ENCODE measurements at places on chromosomes 5 and 9. TPM values are rescaled to one million over a fixed set of nuclear protein-coding genes. Genes with fewer than 3 reads are reported as not detected.

The PCDHGA2 gene
- total RNA-seq: 7.0 TPM

The LCN2 gene
- total RNA-seq: not detected

The LECT2 gene
- not detected for total RNA-seq

The CNTLN gene
- total RNA-seq: 9.6 TPM

The OR1Q1 gene
- total RNA-seq: not detected

The SHOC1 gene
- total RNA-seq: not detected

The ANKRD18A gene
- total RNA-seq: not detected

The MSANTD3 gene
- 70.5 TPM for total RNA-seq

The DPYSL3 gene
- 191 TPM for total RNA-seq

The FIBCD1 gene
- 15.6 TPM for total RNA-seq

The C7 gene
- not detected for total RNA-seq

The FKTN gene
- total RNA-seq: 21.0 TPM

The C5orf58 gene
- not detected for total RNA-seq

The OLFML2A gene
- 43.6 TPM for total RNA-seq

The TIFAB gene
- not detected for total RNA-seq

The ANKRD33B gene
- total RNA-seq: 0.36 TPM

The NDUFB6 gene
- 180 TPM for total RNA-seq

The PKN3 gene
- total RNA-seq: 6.6 TPM

The GTF3C4 gene
- total RNA-seq: 11.5 TPM

The DDX46 gene
- total RNA-seq: 28.0 TPM

The RAD23B gene
- 122 TPM for total RNA-seq

The TMEM167A gene
- total RNA-seq: 145 TPM

The CRHBP gene
- total RNA-seq: 0.29 TPM

The SHISAL2B gene
- not detected for total RNA-seq

The MELK gene
- 121 TPM for total RNA-seq

The CDKN2A gene
- 592 TPM for total RNA-seq

The GNA14 gene
- not detected for total RNA-seq

The SEMA6A gene
- total RNA-seq: 0.12 TPM

The MAN1B1 gene
- total RNA-seq: 39.2 TPM

The VLDLR gene
- 11.5 TPM for total RNA-seq

The IFNB1 gene
- not detected for total RNA-seq

The UQCRQ gene
- total RNA-seq: 401 TPM

The GPR21 gene
- total RNA-seq: not detected

The SEMA5A gene
- 12.0 TPM for total RNA-seq

The FGF1 gene
- total RNA-seq: 11.5 TPM

The COL15A1 gene
- 20.2 TPM for total RNA-seq

The LAMC3 gene
- total RNA-seq: not detected

The PCDHB11 gene
- total RNA-seq: 0.20 TPM

The PROB1 gene
- 0.10 TPM for total RNA-seq

The PCDHB3 gene
- 0.12 TPM for total RNA-seq

The PSAT1 gene
- 46.7 TPM for total RNA-seq

The OTULINL gene
- 4.4 TPM for total RNA-seq

The DNAI1 gene
- total RNA-seq: not detected

The ADAMTSL1 gene
- total RNA-seq: 24.4 TPM

The SPDL1 gene
- 87.6 TPM for total RNA-seq

The IL3 gene
- not detected for total RNA-seq

The CNTNAP3B gene
- 0.78 TPM for total RNA-seq

The CAPSL gene
- not detected for total RNA-seq

The NDUFS6 gene
- total RNA-seq: 38.3 TPM

The FUT7 gene
- total RNA-seq: not detected

The GPX8 gene
- total RNA-seq: 116 TPM

The PLCXD3 gene
- total RNA-seq: 0.20 TPM

The FAM81B gene
- not detected for total RNA-seq

The PCDHB13 gene
- 2.6 TPM for total RNA-seq

The SUSD3 gene
- not detected for total RNA-seq

The DHX29 gene
- total RNA-seq: 21.5 TPM

The C9 gene
- total RNA-seq: not detected
